ENCODE measurements at places on chromosomes 7 and 10.

GRCh38 chr7:158908552-158908951, 52.2 kb downstream of the DYNC2I1 start:
- DNase-seq: no peak

GRCh38 chr10:108904163-108904838, 1019.0 kb downstream of the XPNPEP1 start:
- DNase-seq: no peak

DNA sequence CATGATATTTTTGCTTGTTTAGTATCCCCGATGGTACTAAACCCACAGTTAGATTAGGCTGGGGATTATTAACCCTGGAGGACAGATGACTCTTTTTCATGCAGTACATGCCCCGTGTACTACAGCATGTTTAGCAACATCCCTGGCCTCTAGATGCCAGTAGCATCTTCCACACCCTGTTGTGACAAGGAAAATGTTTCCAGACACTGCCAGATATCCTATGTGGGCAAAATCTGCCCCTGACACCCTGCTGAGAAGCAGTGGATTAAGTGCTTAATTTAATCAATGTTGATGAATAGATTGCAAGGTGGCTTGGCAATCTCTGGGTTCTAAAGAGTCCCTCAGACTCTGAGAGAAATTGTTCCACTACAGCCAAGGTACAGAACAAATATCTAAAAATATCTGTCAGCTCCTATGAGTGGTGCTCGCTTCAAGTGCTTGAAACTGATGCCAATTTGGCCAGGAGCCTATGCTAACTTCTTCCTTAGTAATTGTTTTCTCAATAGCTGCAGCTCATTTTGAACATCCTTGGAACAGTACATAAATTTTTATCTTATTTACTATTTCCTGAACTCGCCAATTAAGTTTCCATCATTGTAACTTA, 247.0 kb downstream of the SORCS1 start:
- DNase-seq: no peak

GRCh38 chr7:140196361-140197217, 19.8 kb upstream of the KDM7A start:
- DNase-seq: no peak

DNA sequence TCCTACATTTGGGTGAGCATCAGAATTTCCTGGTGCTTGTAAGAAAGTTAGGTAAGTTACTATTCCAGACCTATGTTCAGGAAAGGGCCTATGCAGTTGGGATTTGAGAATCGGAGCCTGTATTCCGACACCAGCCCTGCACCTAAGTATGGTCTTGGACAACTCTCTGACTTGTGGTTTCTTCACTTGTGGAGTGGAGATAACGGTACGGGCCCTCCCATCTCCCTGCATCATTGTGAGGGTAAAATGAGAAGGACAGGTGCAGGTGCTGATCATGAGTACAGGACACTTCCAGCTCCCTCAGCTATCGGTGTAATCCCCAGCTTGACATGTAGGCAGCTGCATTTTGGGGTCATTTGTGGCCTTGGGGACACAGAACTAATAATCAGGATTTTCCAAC, 138.3 kb upstream of the NAMPT start:
- no peak for DNase-seq

DNA sequence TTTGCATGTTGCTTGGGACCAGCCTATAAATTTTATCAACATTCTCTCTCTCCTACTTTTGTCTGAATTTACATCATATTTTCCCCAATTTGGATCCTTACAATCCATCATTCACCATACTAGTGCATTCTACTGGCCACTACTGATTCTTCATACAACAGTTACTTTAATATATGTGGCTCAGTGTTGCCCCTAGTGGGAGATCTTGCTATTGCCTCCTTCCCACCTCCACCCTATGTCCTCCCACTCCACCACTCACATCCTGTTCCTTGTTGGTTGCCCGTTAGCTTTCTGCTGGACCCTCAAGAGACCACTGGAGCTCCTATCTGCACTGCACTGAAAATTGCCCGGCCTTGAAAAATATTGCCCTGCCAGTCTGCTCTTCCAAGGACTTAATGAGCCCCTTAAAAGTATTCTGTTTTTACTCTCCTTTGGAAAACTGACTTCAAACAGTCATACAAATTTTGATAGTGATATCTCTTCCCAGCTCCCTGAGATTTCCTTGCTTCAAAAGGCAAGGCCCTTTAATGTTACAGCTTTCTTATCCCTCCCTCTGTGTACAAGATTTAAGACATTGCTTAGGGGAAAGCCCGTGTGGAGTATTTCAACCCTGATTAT, 243.2 kb upstream of the TMEM229A start:
- no peak for DNase-seq

GRCh38 chr7:50321487-50322067, 17.1 kb downstream of the IKZF1 start:
- DNase-seq: no peak

GRCh38 chr7:7751243-7752092, 33.1 kb upstream of the RPA3 start:
- no peak for DNase-seq

DNA sequence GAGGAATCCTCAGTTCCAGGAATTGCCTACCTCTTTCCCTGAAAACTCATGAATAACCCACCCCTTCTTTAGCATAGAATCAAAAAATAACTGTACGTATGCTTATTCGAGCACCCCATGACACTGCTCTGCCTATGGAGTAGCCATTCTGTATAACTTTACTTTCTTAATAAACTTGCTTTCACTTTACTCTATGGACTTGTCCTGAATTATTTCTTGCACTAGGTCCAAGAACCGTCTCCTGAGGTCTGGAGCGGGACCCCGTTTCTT, 11.1 kb downstream of the CCL24 start:
- DNase-seq: no peak

Data from activated T-helper 1 cell treated with anti-CD3 and anti-CD28 coated beads, Interleukin-12 subunit alpha, Interleukin-12 subunit beta, Interleukin-2, Interleukin-4 antibody, amounts not matched to agents 30 ng/mL and 10 ng/mL and 1 ng/mL, durations not matched to agents 14 hours and 24 hours and 36 hours (primary cell).